ENCODE measurements at places on chromosomes 2 and 18. TPM values are rescaled to one million over a fixed set of nuclear protein-coding genes. Genes with fewer than 3 reads are reported as not detected.

DNA sequence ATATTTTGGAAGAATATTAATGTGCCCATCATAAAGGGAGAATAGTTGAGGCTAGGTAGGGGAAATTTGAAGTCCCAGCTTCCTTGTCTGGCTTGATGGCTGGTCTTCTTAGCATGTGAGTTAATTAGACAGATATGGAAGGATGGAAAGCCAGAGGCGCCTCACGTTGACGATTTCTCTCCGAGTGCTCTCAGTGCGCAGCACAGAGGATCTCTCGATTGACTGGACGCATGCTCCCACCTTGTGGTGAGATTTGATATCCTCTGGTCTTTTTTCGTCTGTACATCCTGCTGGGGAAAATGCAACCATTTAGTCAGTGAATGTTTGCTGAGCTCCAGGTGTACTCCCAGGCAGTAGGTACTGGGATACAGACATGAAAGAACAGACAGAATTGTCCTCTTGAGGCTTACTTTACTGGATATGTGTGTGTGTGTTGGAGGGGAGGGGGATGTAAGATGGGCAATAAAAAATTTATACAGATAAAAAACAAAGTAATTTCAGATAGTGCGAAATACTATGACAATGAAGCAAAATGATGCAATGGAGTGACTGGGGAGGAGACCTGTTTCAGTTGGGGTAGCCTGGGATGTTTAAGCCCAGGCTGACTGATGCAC lies 66.9 kb upstream of the ZNG1B start:
- no peak for DNase-seq

DNA sequence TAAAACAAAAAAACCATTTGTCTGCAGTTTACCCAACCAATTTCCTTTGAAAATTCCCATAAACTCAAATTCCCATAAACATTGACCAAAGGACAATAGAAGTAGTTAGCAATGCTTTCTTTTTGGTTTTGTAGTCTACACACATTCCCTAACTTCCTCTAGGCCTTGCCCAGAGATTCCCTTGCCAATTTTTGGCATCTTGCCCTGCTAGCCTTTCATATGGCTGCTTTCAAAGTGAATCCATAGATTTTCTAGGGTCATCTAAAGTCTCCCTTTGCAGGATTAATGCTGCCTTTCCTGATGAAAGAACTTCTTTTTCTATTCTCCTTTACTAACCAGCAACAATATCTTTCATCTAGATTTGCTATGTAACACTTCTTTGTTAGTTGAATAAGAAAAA lies 33.4 kb downstream of the THSD7B start:
- no peak for DNase-seq

The TTC39C gene
- 14.8 TPM for total RNA-seq

DNA sequence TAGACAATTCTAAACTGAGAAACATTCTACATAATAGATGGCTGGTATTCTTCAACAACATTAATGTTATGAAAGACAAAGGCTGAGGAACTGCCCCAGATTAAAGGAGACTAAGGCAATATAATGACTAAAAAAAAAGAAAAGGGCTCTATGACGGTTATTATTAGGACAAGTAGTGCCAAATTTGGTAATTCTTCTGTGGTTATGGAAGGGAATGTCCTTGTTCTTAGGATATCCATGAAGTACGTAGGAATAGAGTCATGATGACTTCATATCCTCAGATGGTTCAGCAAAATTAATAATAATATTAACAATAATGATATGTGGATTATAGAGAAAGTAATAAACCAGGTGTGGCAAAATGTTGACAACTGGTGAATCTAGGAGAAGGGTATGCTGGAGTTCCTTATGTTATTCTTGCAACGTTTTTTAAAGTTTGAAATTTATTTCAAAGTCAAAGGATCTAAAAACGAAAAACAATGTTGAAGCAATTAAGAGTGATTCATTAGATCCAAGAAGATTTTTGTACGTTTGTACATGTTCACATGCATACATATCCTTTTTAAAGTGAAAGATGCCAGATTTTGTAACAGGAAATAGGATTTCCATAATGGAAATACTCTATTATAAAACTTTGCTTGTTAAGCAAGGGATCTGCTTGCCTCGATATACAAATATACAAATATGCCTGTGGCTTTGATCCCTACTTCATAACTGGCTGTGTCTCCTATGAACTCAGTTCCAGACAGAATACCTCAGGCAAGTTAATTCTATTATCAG lies 27.7 kb upstream of the STRN start:
- DNase-seq, result no peak

DNA sequence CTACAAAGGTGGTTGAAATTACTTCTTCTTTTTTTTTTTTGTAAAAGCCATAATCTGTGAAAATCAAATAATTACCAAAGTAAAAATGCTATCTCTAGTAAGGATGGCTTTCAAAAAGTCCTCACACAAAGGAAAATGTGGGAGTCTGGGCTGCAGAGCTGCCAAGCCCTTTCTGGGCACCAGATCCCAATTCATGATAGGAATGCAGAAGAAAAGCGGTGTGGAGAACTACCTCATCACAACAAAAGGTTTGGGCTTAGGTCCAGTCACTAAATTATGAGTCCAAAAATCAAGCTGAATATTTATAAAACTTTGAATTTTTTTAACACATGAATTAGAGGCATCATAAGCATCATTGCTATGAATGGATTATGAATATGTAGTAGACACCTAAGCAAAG lies 30.8 kb upstream of the EPHA4 start:
- no peak for DNase-seq

Measured in upper lobe of right lung (tissue), 1 donor.